ENCODE measurements at places on chromosomes 4 and X. TPM values are rescaled to one million over a fixed set of nuclear protein-coding genes. Genes with fewer than 3 reads are reported as not detected.
A peak's percentile ranks its signal among the peaks of the same experiment; 100 is the strongest.

GRCh38 chr4:38948551-38948950, 80.9 kb downstream of the FAM114A1 start:
- DNase-seq = peak; percentile 85

GRCh38 chrX:15680401-15680800, 15.8 kb upstream of the CLTRN start:
- DNase-seq = no peak

DNA sequence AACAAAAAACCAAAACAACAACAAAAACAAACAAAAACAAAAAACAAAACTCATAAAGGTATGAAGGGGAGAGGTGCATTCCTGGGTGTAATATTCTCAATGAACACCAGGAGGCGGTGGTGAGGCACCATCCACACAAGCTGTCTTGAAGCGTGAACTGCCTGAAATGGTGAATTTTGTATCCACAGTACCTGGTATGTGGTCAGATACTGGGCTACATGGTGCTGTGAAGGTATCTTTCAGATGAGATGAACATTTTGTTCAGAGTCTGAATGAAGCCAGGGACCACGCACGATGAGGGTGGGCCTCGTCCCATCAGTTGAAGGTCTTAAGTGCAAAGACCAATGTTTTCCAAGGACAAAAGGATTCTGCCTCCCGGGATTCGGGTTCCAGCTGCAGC, 58.5 kb downstream of the ASMT start:
- DNase-seq = no peak

DNA sequence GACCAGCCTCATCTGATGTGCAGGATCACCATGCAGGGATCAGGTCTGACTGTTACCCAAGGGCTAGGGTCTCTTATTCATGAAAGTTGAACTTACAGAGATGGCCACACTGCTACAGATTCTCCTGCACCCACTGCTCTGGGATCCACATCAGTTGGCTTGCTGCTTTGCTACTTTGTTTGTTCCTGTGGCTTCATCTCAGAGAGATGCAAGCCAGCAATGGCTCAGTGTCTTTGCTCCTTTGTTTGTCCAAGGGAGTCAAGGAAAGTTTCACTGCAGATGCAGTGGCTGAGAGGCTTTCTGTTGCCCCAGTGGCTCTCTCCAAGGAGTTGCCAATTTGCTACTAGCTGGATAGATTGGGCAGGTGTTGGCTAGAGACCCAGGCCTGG, 70.3 kb upstream of the UGT2B7 start:
- no peak for DNase-seq

GRCh38 chr4:102825261-102826091, 1.9 kb downstream of the UBE2D3 start:
- peak; percentile 15 for DNase-seq

The GNL3L gene
- 26.4 TPM for polyA plus RNA-seq
